ENCODE measurements at places on chromosomes 11 and 22.
A peak's percentile ranks its signal among the peaks of the same experiment; 100 is the strongest.

- DNase-seq: peak; percentile 25
These were observed 62.4 kb downstream of the NAV2 start for GRCh38 chr11:19774817-19775580.

DNA sequence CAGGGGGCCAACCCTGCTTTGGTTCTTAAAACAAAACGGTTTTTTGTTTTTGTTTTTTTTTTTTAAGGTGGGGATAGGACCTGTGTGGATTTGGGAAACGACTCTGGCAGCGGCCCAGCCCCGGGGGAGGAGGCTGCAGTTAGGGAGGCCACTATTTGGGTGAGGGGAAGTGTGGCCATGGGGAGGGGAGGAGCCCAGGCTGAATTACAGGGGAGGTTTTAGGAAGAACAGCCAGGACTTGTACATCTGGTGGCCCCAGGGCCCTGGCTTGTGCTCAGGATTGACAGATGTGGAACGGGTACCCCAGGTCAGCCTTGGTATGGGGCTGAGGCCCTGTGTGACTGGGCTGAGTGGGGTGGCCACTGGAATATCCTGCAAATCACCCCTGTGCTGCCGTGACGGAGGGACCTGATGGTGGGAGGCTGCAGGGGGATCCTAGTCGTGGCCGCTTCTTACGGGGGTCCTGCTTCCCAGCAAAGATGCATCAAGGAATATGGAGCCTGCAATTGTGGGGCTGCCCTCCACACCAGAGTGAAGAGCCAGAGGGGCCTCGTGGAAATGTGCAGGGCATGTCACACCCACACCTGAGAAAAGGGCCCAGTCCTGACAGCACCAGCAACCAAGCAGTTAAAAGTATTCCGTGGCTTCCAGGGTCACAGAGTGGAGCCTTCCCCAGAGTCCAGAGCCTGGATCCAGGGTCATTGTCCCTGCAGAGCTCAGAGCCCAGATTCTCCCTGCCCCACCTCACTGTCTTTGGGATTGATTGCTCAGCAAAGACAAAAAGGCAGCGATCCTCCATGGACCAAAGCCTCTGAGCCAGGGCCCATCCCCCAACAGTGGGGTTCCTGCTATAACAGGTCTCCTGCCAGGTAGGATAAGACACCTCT, 55.2 kb upstream of the WNT7B start:
- DNase-seq: no peak

DNA sequence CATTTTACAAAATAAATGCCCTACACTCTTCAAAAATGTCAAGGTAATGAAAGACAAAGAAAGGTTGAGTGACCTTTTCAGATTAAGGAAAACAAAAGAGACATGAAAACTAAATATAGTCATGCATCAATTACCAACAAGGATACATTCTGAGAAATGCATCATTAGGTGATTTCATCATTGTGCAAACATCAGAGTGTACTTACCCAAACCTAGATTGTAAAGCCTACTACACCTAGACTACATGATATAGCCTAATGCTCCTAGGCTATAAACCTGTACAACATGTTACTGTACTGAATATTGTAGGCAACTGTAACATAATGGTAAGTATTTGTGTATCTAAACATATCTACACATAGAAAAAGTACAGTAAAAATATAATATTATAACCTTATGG, 26.7 kb downstream of the INTS4 start:
- no peak for DNase-seq

DNA sequence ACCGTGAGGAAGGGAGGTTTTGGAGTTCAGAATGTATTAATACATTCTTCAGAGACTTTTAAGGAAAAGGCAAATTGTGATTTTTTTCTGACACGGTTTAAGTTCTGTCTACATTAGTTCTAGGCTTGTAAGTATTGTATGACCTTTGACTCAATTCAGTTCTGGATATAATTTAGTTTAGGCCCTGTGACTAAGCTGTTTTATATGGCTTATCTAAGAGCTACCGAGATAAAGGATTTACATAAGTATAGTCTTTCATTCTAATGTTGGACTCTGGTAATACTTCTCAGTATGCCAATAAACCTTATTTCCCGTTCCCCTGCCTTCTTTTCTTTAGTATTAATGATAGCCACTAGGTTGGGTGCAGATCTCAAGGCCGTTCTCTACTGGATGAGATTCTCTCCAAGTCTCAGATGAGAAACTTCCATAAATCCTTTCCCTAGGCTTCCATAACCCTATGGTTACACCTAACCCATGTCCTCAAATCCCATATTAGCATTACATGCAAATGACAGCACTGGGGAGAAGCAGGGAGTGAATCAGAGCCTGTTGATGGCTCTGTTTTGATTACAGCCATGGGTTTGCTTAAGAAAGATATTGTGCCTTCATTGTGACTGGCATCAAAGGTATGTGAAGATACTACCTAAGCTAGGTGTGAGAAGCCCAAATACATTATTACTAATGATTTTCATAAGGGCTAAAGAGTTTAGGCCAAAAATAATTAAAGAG, 38.7 kb downstream of the BARX2 start:
- no peak for DNase-seq

DNA sequence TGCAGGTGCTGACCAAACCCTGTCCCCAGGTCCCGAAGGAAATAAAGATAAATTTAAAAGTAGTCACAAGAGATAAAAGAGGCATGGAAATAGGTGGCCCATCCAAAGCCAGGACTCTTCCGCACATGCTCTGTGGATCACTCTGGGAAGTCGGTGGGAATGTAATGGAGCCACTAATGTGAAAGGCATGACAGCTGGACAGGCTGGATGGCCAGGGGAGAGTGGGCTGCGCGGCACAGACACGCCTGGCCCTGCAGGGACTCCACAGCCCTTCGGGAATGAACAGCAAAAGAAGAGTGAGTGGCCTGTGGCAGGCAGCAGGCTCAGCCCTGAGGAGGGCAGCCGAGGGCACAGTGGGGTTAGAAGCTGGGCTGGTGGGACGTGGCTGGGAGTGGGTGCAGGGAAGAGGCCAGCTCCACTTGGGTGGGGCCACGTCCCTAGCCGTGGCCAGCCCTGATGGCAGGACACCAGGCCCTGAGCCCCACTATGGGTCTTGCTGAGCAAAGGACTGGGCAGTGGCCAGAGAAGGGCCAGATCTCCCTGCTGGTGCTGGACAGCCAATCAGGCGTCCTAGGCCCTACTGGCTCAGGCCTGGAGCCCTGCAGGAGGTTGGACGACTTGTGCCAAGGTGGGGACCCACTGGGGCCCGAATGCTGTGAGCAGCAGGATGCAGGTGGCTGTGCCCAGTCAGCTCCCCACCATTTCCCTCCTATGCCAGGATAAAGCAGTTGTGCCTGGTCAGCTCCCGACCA, 31.3 kb upstream of the GNB1L start:
- DNase-seq: no peak

GRCh38 chr11:62497132-62497801, 49.3 kb downstream of the AHNAK start:
- peak; percentile 81 for DNase-seq

DNA sequence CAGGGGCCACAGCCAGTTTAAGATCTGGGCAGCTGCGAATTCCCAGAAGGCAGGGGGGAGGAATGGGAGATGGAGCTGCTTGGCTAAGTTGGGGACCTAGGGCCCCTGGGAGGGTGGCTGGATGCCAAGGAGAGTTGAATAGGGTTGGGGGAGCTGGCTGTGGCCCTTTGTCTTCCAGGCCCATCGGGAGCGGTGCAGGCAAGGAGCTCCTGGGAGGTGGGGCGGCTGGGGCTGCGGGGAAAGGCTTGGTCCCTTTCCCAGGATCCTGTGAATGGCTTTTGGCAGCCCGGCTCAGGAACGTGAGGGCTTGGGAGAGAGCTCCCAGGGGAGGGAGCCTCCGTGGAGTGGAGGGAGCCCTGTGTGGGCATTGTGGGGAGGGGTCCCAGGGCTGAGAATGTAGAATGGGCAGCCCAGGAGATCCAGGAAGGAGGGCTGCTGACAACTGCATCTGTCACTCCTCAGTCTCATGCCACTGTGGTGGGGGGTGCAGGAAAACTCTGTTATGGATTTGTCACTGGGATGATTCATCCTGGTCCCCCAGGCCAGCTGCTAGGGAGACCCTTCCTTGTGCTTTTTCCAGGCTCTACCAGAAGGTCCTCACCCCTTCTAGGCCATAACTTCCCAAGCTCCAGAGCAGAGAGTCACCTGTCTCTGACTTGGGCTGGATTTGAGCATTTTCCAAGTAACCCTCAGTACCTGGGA, 6.0 kb downstream of the FREY1 start:
- DNase-seq: no peak

DNA sequence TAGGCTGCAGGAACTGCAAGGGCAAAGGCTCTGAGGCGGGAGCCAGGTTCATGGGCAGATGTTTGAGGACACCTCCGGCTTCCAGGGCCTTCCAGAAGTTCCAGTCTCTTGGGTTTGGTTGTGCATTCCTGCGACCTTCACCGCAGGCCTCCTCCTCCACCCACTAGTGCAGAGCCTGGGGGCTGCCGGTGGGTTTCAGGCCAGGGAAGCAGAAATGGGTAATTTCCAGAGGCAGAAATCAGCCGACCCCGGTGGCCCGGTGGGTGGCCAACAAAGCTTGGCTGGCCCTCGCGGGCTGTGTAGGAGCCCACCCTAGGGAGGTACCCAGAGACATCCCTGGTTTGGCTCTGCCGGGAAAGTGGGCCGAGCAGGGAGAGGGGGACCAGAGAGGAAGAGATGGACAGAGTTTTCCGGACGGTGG, 417 bp upstream of the PHETA2 start:
- no peak for DNase-seq

- DNase-seq: no peak
These were observed 325.4 kb downstream of the BRD1 start for GRCh38 chr22:49502126-49502826.

DNA sequence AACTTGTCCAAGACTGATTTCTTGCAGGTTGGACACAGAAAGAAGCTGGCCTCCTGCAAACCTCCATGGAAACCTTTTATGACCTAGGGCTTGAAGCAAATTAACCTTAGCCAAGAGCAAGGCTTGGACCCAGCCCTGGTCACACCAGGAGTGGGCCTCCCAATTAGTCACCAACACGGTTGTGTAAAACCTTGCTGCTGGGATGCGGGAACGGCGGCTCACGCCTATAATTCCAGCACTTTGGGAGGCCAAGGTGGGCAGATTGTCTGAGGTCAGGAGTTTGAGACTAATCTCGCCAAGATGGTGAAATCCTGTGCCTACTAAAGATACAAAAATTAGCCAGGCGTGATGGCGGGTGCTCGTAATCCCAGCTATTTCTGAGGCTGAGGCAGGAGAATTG, 419.9 kb downstream of the AASDHPPT start:
- no peak for DNase-seq

- peak; percentile 31 for DNase-seq
These were observed 125.1 kb upstream of the E2F8 start for GRCh38 chr11:19365743-19366410.

- DNase-seq: no peak
These were observed 114.6 kb upstream of the THY1 start for GRCh38 chr11:119537306-119538253.

DNA sequence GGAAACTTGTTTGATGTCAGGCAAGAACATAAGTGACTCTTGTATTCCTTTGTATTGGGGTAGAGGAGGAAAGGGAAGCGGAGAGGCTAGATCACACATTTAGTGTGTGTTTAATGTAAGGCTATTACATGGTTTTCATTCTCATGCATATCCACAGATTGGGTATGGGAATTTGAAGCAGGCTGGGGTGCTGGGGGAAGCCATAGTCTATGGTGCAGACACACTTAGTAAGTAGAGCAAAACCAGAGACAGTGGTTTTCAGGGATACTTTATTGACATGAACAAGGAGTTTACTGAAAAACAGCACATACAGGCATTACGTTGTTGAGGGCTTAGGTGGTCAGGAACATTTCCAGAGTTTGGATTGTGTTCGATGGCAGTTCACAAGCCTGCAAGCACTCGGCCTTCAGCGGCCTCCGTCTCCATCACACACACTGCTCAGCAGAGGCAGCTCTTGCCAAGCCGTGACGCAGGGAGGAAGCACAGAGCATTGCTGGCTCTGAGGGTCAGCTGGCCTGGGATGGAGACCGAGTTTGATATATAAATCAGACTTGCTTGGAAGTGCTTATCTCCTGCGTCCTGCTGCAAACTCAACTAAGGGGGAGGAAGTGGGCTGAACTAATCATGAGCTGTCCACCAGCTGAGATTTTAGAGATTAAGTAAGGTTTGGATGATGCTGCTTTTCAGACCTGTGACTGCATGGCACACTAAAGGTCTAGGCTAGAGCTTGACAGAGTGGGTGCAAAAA, 25.3 kb downstream of the SCN3B start:
- DNase-seq: peak; percentile 86

- no peak for DNase-seq
These were observed 286.7 kb upstream of the CCDC90B start for GRCh38 chr11:83572581-83573496.

- no peak for DNase-seq
These were observed 23.5 kb upstream of the ANKK1 start for GRCh38 chr11:113363996-113364641.

- DNase-seq: no peak
These were observed 1511.1 kb downstream of the BRD1 start for GRCh38 chr22:48316257-48317250.

GRCh38 chr11:74735365-74735928, 4.2 kb upstream of the CHRDL2 start:
- DNase-seq: no peak

DNA sequence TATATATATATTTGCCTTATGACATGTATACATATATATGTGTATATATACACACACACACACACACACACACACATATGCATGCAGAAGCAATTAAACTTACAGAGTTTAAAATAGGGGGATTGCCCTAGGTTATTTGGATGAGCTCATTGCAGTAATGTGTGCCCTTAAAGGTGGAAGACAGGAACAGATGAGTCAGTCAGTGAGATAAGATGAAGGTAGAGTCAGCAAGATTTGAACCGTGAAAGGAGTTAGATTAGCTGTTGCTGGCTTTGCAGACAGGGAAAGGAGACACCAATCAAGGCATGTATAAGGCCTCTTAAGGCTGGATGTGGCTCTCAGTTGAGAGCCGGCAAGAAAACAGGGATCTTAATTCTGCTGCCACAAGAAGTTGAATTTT, 902.4 kb upstream of the RAG2 start:
- DNase-seq: no peak

- DNase-seq: peak; percentile 71
These were observed at the start of gene BARX2 for GRCh38 chr11:129375751-129376657. Gene BARX2 (plus strand): TSS chr11:129375848. CDS start chr11:129376036, 188 bp downstream.

- no peak for DNase-seq
These were observed 10.4 kb upstream of the AHNAK start for GRCh38 chr11:62556875-62557631.

- no peak for DNase-seq
These were observed 78.1 kb downstream of the CYB5R2 start for GRCh38 chr11:7595016-7595866.

DNA sequence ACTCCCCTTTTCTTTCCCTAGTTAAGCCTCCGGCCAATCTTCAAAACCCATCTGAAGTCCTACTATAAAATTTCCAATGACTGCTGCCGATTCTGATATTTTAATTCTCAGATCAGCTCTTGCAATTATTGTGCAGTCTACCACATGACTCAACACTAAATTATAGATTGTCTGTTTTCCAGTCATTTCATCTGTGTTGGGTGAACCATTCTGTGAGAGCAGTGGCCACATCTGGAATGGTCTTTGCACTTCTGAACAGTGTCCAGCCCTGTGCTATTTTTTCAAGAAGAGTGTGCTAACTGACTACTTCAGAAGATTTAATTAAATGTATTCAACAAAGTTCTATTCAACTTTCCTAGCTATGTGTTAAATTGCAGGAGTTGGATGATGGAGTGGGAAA, 47.2 kb upstream of the MMP7 start:
- DNase-seq: no peak

Measured in lung microvascular endothelial cell (primary cell).